GM04503 (cell line): ENCODE measurements at places on chromosomes 7 and 10.

DNA sequence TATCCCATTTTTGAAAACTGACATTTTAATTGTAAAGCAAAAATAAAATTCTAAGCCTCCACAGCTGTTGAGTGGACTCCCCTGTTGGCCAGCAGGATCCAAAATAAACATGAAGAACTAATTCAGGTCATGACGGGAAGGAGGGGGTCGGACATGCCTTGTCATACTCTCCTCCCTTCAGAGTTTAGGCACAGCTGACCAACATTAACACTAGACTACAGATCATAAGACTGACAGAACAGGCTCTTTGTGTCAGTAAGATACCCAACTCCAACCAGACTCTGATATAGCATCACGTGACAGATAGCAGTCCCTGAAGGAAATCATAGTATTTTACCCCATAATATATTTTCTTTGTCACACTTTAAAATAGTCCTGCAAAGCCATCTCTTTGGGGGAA, 20.9 kb upstream of the ZNF12 start:
- no peak for DNase-seq

GRCh38 chr7:2863461-2864066, 19.5 kb upstream of the GNA12 start:
- peak; percentile 85 for DNase-seq

DNA sequence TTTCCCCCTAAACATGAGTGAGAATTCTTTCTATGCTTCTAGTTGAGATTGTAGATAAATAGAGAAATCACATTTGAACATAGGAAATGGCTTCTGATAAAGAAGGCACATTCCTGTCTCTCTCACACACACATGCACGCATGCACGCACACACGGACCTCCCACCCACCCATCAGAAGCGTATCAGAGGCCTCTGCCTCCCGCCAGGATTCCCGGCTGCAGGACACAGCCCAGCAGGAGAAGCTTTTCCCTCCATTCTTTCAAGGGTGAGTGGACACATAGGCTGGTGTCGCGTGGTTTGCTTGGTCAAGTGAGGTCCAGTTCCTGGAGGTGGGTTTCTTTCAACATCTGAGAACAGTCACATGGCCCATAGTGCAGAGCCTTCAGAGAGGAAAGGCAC, 34.2 kb downstream of the KLF6 start:
- no peak for DNase-seq

GRCh38 chr10:118737603-118738302, 17.0 kb downstream of the CACUL1 start:
- no peak for DNase-seq

GRCh38 chr7:138900035-138900828, 81.0 kb downstream of the KIAA1549 start:
- no peak for DNase-seq

GRCh38 chr10:73588656-73589055, 2.5 kb downstream of the USP54 start:
- DNase-seq = no peak

DNA sequence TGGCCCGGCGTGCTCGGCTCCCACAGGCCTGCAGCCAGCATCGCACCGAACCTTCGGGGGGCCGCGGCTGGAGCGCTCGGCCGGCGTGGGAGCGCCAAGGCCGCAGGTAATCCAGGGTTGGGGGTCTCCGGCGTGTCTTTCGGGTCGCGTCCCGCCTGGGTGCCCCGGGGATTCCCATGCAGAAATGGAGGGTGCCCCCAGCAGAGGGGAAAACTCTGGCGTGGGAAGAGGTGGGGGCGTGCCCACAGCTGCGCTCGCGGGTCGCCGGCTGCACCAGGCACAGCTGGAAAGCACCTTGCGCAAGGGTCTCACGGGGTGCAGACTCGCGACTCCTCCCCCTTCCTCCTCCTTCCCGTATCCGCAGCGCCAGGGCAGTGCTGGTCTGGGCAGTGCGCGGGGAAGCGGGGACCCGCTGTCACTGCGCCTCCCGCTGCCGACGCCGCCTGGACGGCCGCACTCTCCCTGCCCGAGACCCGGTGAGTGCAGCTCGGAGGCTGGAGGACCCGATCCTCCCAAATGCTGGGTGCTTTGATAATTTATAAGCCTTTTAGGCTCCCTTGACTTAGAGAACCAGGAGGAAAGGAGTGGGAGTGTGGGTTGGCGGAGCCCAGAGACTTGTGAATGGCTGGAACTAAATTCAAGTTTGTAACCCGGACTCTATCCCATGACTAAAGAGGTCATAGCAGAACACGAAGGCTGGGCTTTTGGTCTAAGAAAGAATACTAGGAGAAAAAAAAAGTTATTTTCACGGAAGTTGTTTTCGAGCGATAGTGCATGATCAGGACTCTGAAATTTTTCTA, 489 bp downstream of the MAP3K8 start:
- DNase-seq = peak; percentile 37

DNA sequence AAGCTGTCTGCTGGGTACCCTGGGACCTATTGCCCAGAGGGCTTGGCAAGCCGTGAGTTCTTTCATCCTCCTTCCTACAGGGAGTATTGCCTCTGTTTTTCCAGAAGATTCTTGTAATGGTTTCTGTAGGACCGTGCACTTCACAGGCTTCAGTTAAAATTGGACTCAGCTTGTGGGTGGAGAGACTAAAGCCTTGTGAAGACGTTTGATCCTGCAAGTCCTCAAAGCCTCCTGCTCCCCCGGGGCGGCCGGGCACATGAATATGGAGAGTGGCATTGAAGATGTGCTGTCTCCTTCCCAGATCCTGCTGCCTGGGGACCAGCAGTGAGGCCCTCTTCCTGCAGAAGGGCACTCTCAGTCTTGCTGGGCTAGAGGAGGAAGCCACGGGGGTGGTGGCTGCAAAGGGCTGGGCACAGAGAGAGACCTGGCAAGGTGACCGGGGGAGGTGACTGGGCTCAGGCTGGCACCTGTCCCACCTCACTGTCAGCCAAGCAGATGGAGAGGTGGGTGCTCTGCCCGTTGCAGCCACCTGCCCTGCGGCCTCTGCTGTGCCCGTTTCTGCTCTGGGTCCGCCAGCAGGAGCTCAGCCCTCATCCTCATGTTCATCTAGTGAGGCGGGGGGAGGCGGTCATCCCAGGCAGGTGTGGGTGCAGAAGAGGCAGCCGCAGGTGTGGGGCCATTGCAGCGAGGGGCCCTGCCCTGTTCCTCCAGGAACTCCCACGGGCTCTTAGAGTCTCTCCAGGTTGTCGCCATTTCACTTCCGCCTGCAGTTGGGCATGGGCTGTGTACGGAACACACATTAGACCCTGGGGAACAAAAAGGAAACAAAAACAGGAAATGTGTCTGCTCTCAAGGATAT, 55.7 kb downstream of the TMEM209 start:
- DNase-seq = no peak

GRCh38 chr10:116974456-116975005, 30.5 kb downstream of the SHTN1 start:
- peak; percentile 42 for DNase-seq

DNA sequence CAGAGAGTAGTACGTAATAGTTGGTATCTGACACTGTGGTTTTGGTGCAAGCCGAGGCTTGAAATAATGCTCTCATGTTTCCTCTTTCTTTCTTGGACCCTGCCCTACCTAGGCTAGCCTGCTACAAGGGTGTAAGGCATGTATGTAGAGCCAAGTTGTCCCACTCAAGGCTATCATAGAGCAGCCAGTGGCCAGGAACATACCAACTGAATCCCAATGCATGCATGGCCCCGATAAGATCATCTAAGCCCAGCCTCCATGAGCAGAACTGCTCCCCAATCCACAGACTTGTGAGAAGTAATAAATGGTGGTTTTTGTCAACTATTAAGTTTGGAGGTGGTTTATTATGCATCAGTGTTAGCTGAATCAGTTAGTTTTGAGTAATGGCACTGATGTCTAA, 250.2 kb downstream of the SH2D4B start:
- DNase-seq = no peak

GRCh38 chr7:131767591-131767990, 211.2 kb upstream of the PODXL start:
- no peak for DNase-seq

GRCh38 chr10:91444211-91445182, 34.4 kb downstream of the HECTD2 start:
- no peak for DNase-seq
